Right hindlimb (tissue), 1 donor: ENCODE measurements at places on chromosomes 13 and 19.

DNA sequence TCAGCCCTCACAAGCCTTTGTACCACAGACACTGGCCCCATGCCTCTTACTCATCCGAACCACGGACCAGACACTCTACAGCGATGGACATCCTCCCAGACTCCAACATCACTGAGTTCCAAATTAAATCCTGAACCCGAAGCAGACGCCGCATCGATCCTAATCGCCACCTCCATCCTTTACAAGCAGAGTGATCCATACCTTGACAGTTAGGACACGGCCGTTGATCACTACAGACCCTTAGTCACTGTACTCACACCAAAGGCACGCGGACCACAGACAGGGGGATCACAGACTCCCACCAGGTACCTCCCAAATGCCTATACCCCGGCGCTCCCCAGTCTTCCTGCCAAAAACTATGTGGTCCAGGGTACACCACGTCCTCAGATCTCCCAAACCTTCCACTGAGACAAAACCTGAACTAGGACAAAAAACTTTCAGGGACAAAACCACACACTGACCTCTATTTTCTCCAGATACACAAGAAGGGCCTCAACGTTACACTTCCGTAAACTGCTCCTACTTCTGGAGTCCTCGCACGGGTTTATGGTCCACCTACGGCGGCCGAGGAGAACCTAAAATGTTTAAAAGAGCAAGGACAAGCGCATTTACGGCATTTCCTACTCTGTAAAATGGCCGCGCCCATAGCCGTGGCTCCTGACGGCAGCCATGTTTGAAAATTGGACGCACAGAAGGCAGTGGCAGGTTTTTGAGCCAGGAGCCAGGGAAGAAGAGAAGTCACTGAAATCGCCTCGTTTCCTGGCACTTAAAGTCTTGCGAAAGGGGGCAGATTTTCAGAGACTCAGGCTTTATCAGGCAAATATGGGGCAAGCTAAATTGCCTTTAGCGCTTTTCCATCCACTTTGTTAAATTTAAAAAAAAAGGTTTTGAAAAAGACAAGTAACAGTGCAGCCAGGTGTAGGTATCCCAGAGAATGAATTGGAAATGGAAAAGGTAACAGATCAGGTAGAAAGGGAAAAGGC lies at the start of gene ZNF350:
TSS of gene ZNF350 (minus strand) at position 532 of the 983 bp plus-strand sequence. CDS start 12,480 bp downstream, outside the sequence.
- peak; percentile 96 for DNase-seq

- no peak for DNase-seq
Measured at GRCh38 chr19:41405776-41406175, 8.2 kb downstream of the BCKDHA start.

DNA sequence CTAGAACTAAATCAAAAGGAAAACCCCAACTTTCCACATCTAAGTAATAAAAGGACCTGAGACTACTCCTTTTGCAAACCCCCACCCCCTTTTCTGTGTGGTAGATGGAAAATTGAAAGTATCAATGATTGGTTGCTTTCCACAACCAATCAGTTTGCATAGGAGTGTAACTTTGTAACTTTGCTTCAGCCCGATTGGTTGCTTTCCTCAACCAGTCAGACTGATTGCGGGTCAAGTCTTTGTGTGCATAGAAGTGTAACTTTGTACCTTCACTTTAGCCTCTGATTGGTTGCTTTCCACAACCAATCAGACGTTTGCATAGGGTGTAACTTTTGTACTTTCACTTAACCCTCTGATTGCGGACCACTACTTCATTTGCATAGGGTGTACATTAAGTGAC lies 8.0 kb upstream of the B3GLCT start:
- no peak for DNase-seq

- DNase-seq, result peak; percentile 79
Measured at GRCh38 chr13:46893798-46894560, 2.9 kb downstream of the HTR2A start.

DNA sequence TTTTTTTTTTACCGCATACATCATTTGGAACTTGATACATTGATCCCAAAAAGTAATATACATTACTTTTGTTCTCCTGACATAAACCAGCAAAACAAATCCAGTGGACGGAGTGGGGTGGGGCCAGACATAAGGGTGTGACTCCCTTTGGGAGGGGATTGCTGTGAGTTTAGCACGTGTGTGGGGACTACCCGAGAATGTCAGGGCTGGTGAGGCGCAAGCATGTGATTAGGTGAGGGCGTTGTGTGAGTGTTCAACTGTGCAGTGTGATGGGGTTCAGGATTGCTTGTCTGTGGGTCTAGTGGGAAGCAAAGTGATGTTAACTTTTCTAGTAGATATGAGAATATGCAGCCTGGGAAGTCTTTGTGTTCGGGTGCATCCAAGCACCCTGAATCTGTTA lies 468.0 kb downstream of the TSHZ3 start:
- DNase-seq, result no peak

GRCh38 chr19:33505148-33505547 lies 16.4 kb downstream of the PEPD start:
- DNase-seq, result no peak
